Stimulated activated CD4-positive, alpha-beta T cell treated with anti-CD3 and anti-CD28 coated beads, TNF-alpha, amount 100 ng/mL, for 24 hours (primary cell): ENCODE measurements at places on chromosomes 11 and 22.

DNA sequence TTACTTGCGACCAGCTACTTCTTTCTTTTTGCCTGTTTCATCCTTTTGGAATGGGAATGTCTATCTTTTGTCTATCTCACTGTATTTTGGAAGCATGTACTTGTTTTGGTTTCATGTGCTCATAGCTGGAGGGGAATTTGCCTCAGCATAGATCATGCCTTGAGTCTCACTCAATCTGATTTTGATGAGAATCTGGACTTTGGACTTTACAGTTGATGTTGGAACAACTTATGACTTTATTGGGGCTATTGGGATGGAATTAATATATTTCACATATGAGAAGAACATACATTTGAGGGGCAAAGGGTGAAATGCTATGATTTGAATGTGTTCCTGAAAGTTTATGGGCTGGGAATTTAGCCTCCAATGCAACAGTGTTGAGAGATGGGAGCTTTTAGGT, 206.2 kb upstream of the DDI1 start:
- no peak for DNase-seq

- no peak for DNase-seq
Observed at GRCh38 chr11:45449036-45449601, 163.0 kb upstream of the SYT13 start.

- DNase-seq: no peak
Observed at GRCh38 chr22:50041361-50042065, 16.6 kb downstream of the TTLL8 start.

DNA sequence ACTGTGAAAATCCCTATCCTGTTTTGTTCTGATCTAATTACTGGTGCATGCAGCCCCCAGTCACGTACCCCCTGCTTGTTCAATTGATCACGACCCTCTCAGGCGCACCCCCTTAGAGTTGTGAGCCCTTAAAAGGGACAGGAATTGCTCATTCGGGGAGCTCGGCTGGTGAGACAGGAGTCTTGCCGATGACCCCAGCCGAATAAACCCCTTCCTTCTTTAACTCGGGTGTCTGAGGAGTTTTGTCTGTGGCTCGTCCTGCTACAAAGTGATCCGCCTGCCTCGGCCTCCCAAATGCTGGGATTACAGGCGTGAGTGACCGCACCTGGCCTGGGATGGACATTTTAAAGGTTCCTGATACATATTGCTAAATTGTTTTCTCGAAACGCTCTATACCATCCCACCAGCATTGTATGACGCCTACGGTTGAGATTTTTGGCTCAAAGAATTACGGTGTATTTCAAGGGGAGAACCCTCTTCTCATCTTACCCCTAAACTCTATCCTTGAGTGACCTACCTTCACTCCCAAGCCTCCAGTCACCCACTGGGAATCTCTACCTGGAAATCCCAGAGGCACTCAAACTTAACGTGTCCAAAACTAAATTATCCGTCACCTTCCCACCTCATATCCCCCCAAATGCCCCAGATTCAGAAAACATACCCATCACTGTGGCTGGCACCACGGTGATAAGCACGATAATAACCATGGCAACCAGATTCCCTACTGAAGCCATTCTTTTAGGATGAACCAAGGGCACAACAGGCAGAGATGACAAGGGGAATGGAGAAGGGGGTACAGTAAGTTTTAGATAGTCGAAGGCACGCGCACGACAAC, 789 bp upstream of the POLA2 start:
- DNase-seq: no peak

- DNase-seq: no peak
Observed at GRCh38 chr22:35204807-35205775, 52.2 kb upstream of the HMGXB4 start.

GRCh38 chr11:77346906-77347603, 45.6 kb upstream of the GDPD4 start:
- DNase-seq: no peak

DNA sequence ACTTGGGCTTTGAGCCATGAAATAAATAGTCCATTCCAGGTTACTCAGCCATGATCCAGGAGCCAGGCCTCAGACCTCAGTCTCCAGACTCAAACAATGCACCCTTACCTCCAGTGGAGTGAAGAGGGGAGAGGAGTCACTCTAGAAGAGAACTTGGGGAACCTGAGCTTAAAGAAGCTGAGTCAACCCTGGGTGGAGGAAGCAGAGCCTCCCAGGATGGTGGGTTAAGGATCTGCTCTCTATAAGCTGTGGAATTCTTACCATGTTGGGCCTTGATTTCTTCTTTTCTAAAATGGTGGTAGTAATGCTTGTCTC, 113.2 kb downstream of the NECTIN1 start:
- no peak for DNase-seq
